HepG2 (cell line): ENCODE measurements at places on chromosomes 12 and 14.
A peak's percentile ranks its signal among the peaks of the same experiment; 100 is the strongest.

- DNase-seq, result no peak
These were observed 146.4 kb downstream of the TMX1 start for GRCh38 chr14:51386411-51386810.

GRCh38 chr12:40992158-40992557 lies 196.0 kb upstream of the PDZRN4 start:
- no peak for DNase-seq

DNA sequence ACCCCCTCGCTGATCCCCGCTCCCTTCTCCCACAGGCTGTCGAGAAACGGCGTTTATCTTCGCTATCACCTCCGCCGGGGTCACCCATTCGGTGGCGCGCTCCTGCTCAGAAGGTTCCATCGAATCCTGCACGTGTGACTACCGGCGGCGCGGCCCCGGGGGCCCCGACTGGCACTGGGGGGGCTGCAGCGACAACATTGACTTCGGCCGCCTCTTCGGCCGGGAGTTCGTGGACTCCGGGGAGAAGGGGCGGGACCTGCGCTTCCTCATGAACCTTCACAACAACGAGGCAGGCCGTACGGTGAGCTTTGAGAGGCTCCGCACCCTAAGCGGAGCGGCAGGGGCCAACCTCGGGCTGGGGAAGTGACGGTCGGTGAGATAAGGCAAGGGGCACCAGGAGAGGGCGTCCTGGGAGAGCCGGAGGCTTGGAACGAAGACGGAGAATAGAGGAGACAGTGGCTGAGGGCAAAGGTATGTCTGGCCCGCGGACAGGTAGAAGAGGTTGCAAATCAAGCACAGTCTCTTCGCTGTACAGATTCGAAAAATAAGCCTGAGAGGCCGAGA lies 2.3 kb downstream of the WNT1 start:
- DNase-seq, result no peak

DNA sequence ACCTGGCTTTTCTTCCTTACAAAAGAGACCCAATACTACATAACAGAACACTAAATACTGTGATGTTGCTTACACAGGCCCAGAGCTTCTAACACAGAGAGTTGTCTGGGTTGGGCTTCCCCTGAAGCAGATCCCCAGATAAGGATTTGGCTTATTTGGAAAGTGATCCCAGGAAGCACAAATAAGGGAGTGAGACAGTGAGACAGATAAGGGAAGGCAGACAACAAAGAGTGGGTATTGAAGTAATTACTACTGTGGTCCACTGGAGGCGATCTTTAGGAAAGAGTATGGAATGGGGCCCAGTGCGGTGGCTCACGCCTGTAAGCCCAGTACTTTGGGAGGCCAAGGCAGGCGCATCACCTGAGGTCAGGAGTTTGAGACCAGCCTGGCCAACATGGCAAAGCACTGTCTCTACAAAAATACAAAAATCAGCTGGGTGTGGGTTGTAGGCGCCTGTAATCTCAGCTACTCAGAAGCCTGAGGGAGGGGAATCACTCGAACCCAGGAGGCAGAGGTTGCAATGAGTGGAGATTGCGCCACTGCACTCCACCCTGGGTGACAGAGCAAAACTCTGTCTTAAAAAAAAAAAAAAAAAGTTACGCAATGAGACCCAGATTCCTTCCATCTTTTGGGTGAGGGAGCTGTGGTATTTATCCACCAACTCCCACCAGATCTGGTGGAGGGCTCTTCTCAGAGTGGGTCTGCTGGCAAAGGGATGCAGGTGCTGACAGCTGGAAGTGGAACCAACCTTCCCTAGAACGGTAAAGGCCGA lies 10.2 kb upstream of the C12orf43 start:
- peak; percentile 91 for DNase-seq

DNA sequence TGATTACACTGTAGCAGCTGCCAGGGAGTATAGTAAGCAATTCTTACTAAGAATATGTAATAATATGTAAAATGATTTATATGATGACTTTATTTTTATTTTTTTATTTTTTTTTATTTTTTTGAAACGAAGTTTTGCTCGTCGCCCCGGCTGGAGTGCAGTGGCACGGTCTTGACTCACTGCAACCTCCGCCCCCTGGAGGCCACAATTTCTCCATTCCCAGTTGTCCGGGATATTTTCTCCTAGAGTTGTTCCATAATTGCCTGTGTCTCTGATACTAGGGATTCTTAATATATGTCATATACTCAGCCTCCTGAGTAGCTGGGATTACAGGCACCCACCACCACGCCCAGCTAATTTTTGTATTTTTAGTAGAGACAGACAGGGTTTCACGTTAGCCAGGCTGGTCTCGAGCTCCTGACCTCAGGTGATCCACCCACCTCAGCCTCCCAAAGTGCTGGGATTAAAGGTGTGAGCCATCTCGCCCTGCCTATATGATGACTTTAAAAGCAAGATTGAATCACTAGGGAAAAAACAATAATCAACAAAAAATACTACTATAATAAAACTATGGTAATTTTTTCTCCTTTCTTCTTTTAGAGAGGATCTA lies 12.2 kb upstream of the ITPR2 start:
- DNase-seq, result peak; percentile 51

- DNase-seq, result no peak
These were observed 46.5 kb downstream of the OR9K2 start for GRCh38 chr12:55172686-55173085.

- peak; percentile 53 for DNase-seq
These were observed 1.2 kb downstream of the KLHDC2 start for GRCh38 chr14:49769171-49769570.

GRCh38 chr12:49689785-49690184 lies 17.4 kb downstream of the FMNL3 start:
- DNase-seq, result no peak

- DNase-seq, result no peak
These were observed 11.9 kb downstream of the NAA25 start for GRCh38 chr12:112096667-112097066.

GRCh38 chr12:28941248-28941647 lies 207.8 kb upstream of the FAR2 start:
- no peak for DNase-seq

DNA sequence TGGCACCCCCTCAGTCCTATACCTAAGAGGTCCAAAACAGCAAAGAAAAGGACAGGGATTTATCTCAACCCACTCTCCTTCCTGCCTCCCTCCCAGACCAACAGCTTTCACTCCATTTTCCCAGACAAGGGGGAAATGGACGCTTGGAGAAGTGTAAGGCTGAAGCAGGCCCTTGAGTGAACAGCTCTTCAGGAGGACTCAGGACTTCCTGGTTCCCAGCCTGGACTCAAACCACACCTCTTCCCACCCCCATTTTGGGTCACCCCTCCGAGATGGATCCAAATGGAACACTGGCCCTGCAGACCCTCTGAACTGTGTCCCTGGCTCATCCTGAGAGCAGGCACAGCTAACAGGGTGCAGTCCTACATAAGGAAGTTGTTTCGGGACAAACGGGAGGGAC lies 2.7 kb downstream of the KMT2D start:
- no peak for DNase-seq

DNA sequence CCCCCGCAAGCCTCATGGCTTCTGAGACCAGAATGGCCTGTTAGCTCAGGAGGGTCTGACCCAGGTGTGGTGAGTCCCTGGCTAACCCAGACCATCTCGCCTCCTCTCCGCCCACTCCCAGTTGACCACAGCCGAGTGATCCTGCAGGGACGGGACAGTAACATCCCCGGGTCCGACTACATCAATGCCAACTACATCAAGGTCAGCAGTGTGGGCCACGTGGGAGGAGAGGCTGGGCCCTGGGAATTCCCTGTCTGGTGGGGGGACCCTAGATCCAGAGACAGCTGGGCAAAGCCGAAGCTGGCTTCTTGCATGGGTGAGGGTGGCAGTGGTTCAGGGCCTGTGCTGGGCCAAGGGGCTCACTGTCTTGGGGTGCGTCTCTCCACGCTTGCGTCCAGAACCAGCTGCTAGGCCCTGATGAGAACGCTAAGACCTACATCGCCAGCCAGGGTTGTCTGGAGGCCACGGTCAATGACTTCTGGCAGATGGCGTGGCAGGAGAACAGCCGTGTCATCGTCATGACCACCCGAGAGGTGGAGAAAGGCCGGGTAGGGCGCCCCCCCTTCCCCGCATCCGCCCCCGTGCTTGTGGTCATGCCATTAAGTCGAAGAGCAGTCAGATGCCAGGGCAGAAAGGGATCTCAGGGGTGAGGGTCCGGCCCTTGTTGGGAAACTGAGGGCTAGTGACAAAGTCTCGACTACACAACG lies 5.0 kb downstream of the PTPN6 start:
- no peak for DNase-seq

- DNase-seq, result no peak
These were observed 831 bp downstream of the CRIP1 start for GRCh38 chr14:105487449-105487985.

DNA sequence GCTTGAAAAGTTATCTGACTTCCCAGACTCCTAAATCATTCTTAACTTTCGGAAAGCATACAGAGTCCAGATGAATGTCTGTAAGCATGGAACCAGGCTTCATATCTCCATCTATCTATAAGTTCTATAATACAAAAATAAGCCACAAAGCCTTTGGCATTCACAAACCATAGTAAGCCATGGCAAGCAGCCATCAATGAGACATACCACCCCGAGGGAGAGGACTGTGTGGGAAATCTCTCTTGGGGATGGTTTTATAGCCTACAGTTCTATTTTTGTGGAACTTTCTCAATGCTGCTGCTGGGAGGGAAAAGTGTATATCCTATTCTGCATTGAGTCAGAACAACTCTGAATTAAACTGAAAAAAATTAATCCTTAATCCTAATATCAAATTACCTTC lies 20.4 kb downstream of the EGLN3 start:
- no peak for DNase-seq

DNA sequence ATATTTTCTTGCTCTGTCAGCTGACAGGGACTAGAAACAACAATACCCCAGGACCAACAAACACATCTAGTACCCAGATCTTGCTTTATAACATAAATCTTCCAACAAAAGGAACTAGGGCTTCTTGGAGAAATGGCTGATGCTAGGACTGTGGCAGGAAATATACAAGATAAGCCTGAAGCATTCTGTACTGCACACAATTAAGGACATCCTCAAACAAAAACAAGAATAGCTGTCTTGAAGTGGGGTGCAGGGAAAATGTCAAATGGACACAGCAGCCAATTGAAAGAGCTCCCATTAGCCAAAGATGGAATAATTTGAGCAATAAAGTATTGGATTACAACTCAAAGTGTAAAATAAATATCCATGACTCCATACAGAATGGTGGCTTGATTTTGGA lies 50.0 kb downstream of the LGMN start:
- no peak for DNase-seq

GRCh38 chr14:67477926-67478799 lies 10.4 kb downstream of the TMEM229B start:
- DNase-seq, result no peak

GRCh38 chr12:44889926-44890325 lies 13.8 kb upstream of the NELL2 start:
- DNase-seq, result no peak

DNA sequence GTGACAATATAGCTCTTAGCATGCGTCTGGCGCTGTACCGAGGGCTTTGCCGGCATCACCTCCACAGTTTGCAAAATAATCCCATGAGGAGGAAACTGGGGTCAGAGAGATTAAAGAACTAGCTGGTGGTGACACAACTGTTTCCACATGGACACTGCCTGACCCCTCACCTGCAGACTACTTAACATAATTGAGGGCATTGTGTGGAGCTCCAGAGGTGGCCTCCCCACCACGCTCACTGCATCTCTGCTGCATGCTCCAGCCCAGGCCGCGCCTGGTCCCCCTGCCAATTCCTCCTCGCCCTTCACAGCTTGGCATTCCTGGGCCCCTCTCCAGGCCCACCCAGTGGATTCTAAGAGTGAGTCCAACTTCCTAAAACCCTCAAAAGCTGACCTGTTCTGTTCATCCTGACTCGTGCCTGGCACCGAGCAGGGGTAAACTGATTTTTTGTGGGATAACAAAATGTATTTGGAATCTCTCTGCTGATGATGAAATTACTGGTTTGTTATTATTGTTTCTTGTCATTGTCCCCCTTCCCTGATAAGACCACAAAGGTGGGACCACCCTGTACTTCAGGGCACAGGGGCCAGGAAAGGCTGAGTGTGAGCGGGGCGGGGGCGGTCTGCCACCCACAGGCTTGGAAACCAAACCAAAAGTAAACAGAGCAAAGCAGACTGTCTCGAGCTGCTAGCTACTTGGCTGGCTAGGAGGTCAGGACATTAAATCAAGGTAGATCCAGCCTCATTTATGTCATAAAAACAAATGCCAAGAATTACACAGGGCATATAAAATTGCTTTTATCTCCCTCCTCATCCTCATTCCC lies 40.6 kb downstream of the CHGA start:
- DNase-seq, result peak; percentile 43

GRCh38 chr14:71328183-71328582 lies 420.9 kb downstream of the PCNX1 start:
- DNase-seq, result no peak

DNA sequence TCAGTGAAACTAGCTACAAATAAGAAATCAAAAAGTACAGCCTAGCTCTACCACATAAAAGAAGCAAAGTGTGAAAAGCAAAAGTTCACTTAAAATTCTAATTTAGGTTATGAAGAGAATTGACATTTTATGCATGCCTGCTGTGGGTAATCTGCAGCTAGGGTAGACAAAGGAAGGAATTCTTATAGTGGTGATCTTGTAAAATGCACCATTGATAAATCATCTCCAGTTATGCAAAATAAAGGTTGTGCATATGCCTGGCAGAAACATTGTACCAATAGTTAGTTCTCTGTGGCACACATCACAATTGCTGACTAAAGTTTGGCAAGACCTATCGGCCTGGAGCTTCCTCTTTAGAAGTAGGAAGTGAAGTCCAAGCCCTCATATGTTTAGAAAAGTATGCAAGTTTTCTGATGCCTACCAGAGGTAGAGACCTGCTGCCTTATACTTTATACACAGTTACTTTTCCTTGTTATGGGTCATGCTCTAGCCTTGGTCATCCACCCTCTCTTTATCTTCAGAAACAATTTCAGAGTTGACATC lies 78.3 kb downstream of the TSHR start:
- DNase-seq, result no peak

DNA sequence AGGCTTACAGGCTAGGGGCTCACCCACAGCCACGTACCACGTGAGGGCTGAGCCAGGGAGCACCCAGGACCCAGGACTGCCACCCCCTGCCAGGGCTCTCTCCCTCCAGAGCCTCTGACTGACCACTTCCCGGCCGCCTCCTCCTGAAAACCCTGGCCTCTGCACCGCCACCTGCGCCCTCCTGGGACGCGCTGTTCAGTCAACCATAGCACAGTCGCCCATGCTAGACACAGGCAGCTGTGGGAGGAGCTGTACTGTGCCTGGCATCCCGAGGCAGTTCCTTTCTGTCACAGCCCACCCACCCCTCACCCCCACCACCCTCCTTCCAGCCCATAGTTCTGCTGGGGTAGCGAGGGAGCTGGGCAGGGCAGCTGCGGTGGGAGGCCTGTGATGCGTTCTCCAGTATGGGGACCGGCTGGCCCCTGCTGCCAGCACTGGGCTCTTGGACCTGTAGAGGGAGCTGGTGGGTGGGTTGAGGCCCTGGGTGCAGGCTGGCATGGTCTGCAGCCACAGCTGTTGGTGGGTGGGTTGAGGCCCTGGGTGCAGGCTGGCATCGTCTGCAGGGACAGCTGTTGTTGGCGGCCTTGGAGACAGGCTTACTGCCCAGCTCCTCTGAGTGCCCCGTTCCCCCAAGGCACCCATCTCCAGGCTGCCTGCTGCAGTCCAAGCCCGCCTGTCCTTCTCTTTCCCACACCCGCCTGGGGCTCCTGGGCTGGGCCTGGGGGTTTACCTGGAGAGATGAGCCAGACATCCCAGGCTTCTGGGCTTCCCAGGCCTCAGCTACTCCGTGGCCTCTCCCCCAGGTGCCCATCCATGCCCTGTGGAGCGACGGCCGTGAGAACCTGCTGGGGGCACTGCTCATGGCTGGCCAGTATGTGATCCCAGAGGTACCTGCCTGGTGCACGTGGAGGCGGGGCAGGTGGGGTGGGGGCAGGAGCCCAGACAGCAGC lies 11.5 kb downstream of the ASPG start:
- no peak for DNase-seq

GRCh38 chr14:62696331-62696924 lies 348.8 kb downstream of the KCNH5 start:
- peak; percentile 61 for DNase-seq
